Activated CD4-positive, alpha-beta T cell treated with anti-CD3 and anti-CD28 coated beads for 24 hours (primary cell): ENCODE measurements at places on chromosomes 5 and 9.

DNA sequence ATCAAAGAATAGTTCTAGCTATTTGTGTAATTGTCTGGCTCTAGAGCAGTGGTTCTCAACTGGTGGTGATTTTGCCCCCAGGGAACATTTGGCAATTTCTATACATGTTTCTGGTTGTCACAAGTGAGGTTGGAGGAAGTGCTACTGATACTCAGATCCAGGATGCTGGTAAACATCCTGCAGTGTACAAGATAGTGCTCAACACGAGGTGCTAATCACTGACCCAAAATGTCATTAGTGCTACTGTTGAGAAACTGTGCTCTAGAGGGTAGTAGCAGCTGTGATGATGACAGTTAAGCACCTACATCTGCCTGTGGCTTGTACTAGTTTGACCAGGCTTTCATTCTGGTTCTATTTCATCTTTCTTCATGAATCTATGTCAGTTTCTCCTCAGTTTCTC, 22.1 kb downstream of the LRRC19 start:
- DNase-seq = no peak

DNA sequence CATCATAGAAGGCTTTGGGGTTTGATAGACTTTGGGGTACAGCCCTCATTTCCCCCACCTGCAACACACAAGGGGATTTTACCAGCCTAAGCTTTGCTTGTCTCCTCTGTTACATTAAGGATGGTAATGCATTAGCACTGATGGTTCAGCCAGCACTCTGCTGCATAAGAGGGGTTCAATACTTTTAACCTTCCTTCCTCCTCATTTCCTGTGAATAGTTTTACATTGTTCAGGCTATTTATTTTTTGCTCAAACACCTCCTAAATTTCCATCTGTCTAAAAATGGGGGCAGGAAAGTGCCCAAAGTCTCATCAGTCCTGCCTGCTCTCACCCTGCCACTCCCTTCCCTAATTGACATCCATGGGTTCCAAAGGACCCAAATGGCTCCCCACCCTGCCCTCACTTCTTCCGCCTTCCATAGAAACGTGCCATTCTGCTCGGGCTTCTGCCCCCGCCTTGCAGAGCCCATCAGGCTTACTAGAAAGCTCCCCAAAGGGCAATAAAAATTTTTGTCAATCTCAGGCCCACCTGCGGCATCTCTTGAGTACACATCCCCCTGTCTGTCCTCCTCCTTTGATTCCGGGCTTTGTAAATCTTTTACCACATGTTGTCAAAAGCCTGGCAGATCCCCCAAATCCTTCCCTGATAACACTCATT, 239.5 kb upstream of the SLC24A2 start:
- DNase-seq = no peak

DNA sequence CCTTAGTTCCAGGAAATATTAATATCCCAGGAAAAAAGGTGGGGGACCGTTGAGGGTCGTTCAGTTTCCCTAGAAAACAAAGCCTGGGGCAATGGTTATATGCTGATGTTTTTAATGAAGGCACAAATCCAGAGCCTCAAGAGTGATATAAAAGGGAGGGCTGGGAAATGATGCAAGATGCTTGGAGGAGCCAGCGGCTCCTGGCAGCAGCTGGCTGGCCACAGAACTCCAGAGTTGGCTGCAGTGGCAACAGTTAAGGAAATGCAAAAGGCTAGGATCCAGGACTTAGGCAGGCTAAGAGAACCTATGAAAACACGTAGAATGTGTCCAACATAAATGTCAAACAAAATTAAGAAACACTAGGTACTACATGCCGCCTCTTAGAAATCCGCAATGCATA, 31.0 kb upstream of the B4GALT1 start:
- DNase-seq = no peak

DNA sequence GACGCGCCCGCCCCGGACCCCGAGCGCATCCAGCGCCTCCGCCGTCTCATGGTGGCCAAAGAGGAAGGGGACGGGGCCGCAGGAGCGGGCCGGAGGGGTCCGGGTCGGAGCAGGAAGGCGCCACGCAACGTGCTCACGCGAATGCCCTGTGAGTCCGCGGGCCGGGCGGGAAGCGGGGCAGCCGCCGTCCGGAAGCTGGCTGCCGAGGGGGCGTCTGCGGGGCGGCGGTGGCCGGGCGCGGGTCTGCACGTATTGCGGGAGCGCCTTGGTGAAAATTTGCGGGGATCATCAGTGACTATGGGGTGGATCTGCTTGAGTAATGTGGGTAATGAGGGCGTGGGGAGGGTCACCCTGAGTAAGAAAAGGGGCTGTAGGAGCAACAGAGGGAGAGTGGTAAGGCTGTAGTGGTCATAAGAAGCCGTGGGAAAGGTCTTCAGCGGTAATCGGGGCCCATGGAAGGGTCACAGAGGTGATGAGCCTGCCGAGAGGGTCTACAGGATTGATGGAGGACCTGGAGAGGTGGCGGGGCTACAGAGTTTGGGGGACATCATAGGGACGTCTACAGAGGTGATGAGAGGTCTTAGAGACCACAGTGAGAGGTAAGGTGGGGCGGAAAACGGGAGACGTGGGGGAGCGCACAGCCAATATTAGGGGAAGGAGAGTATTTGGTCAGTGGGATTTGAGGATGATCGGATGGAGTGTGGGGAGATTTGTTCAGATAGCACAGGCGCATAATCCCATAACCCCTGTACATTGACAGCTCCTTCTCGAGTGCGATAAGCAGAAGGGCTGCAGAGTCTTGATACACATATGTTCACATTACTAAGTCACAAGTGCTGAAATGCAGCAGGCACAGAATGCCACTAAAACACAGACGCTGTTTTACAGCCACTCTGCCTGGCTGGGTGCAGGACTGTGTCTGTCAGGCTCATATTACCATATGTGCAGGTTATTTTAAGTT, 819 bp downstream of the LSM11 start:
- no peak for DNase-seq

GRCh38 chr9:137762414-137763061, 115.0 kb upstream of the CACNA1B start:
- no peak for DNase-seq

DNA sequence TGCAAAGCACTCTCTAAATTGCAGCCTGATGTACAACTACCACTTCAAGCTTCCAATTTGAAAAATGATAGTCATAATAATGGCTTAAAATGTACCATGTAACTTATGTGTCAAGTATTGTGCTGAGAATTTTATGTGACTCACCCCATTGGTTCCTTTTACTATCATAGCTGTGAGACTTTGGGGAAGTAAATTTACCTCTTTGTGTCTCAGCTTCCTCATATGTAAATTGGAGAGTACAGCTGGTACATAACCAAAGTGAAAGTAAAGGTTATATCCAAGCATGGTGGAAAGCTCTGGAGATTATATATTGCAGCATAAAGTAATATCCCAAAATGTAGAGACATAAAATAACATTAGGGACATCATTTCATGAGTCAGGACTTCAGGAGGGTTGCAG, 2200.4 kb upstream of the C9orf72 start:
- no peak for DNase-seq

DNA sequence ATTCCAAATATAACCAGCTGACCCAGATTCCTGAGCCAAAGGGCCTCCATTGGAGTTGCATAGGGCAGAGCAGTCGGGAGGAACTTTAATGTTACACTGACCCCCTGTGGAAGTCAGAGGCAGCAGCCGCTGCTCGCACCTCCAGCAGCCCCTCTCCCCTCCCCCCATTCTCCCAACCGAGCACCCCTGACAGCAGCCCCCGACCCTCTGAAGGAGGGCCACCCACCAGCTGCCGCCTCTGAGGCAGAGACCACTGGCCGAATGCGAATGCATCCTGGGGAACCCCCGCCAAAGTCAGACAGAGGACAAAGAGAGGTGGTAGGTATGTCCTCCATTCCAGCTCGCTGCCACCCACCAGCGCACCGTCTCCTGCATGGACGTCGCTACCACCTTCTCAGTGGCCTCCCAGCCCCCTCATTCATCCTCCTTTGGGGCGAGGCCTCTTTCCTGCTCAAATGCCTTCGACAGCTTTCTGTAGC, 231.0 kb downstream of the CDK5RAP2 start:
- no peak for DNase-seq
